ENCODE measurements at places on chromosomes 3 and 15.

- no peak for DNase-seq
Observed at GRCh38 chr3:94210256-94210655, 147.4 kb downstream of the NSUN3 start.

GRCh38 chr15:81166636-81167305, 29.9 kb upstream of the IL16 start:
- no peak for DNase-seq

DNA sequence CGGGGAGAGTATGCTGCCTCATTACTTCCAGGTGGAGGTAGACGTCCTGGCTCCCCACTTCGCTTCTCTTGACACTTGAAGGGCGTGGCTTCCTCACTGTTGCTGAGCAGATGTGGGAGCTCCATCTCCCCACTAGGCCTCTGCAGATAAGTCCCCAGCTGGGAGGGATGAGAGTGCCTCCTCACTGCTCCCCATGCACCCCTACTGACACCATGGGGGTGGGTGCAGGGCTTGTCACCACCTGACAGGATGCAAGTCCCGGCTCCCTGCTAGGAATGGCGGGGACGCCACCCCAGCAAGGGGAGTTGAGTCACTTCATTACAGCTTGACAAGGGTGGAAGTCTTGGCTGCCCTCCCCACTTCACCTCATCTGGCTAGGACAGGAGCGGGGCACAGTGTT, 36.8 kb upstream of the ATG7 start:
- no peak for DNase-seq

DNA sequence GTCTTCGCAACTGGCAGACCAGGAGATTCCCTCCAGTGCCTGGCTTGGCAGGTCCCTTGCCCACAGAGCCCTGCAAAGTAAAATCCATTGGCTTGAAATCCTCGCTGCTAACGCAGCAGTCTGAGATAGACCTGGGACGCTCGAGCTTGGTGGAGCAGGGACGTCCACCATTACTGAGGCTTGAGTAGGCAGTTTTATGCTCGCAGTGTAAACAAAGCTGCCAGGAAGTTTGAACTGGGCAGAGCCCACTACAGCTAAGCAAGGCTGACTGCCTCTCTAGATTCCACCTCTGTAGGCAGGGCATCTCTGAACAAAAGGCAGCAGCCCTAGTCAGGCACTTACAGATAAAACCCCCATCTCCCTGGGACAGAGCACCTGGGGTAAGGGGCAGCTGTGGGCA, 205.0 kb upstream of the MME start:
- no peak for DNase-seq

- DNase-seq, result no peak
Observed at GRCh38 chr15:58552505-58553364, 120.9 kb downstream of the LIPC start.

DNA sequence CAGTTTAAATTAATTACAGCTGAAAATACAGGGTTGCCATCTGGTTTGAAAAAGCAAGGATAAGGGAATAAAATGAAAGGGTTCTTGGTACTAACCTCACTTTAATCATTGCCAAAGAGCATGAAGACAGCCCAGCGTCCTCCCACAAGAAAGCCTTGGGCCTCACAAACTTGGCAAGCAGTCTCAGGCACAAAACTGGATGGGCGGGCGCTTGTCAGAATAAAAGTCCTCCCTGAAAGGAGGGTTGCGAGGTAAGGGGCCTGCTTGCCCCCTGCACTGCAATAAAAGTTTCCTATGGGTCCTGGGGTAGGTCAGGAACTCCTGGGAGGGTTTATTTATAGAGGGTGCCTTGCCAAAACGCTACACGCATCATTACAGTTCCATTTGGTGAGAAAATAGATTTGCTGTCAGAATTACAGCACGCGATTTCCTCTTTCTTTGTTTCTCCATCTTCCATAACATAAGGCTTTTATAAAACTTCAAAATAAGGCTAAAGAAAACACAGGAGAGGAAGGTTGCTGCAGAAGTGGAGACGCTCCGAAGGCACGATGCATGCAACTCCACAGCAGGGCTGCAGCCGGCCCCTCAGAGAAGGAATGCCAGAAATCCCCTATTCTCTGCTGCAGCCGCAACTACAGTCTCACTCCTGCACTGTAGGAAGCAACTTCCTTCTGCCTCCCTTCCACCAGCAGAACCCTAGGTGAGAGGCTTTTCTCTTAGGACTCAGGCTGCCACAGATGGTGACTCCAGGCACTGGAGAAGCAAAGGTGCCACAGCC, 61.3 kb downstream of the VGLL4 start:
- DNase-seq, result no peak

DNA sequence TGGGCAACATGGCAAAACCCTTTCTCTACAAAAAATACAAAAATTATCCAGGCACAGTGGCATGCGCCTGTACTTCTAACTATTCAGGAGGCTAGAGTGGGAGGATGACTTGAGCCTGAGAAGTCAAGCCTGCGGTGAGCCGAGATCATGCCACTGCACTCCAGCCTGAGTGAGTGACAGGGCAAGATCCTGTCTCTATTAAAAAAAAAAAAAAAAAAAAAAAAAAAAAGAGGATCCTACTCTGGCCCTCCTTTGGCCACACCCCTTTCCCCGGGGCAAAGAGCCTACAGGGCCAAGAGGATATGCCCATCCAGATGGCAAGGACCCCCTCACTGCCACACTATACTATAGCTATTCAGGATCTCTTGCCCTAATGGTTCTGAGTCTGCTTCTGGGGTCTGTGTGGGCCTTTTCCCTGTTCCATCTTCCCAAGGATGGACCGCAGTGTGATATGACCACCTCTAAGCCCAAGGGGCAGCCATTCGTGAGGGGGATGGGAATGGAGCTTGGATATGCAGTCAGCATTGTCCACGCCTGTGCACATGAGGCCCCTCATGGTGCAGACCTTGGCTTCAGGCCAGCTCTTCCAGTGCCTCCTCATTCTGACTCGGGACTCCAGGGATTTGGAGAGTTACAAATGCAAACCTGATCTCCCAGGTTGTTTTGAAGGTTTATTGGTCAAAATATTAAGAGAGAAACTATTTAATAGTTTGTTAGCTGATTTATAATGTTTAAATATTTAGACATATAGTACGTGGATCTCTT, 7.3 kb downstream of the TYRO3 start:
- no peak for DNase-seq

DNA sequence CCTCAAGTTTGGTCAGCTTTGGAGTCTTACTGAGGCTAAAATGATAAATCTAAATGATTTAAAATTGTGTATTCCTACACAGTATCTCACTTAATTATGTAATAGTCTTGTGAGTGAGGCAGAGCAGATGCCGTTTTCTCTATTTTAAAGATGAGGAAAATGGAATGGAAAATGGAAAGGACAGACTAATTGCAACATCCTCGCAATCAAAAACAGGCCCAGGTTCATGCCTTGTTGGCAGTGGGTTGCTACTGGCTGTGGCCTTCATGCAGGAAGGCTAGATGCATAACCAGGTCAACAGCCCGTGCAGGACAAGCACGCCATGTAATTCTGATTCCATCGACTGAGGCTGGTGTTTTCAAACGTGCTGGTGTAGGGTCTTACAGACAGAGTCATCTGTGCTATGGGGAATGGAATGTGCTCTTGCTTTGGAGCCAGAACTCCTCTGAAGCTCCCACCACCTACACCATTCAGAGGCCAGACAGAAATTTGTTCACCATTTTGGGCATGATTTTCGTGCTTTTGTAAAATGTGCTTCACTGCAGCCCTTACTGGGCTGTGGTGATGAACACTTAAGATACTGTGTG, 37.9 kb downstream of the MLH1 start:
- DNase-seq, result no peak

- DNase-seq, result no peak
Observed at GRCh38 chr15:61206767-61207166, 22.3 kb downstream of the RORA start.

DNA sequence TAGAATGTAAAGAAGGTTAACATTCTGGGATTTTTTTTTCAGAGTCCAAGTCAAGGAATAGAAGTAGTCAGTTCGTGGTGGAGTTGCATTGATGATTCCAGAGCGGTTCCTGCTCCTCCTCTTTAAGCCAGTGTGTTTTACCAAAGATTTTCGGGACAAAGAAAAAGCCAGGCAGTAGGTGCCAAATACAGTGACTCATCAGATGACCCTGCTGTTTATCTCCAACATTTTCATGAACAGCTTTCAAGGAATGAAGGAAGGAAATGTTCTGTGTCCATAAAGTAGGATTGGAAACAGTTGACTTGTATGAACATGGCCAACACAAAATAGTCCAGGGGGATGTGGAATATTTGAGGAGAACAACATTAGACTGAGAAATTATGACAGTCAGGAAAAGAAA, 142.4 kb upstream of the TMC3 start:
- DNase-seq, result no peak

DNA sequence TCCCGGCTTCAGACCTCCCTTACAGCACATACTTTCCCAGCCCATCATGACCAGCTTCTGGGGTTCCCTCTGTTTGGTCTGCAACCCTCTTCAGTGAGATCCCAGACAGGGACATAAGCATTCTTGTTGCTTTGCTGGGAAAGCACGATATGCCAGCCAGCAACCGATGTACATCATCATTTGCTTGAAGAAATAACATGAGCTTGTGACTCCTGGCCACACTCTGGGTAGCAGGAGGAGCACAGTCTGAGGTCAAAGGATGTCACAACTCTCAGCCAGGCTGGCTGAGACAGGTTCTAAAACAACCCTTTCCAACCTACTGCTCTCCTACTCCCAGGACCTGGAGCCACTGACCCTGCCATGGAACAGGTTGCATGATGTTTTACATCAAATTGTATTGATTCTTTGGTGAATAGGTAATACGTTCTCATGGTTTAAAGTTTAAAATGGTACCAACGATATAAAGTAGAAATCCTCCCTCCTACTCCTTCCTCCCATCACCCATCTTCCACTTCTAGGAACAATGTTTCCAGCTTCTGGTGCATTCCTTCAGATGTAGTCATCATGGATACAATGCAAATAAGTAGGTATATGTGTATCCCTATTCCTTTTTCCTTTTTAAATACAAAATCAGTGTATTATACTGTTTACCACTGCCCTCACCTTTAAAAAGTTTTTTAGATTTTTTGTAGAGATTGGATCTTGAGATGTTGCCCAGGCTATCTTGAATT, 190.3 kb downstream of the OPA1 start:
- no peak for DNase-seq

DNA sequence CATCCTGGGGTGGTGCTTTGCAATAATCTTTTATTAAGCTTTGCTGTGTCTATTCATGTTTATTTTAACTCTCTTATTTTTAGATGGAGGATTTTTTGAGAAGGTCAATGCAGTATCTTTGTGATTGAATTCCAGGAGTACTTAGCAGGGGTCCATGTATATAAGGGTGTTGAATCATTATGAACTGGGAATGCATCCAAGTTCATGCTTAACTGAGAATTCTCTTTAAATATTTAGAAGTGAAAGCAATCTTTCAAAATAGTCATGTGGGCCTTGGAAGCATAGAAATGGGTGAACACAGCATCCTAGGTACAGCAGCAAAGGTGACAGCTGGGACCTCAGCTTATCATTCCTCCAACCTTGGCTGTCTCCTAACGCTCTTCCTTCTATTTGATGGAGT, 27.3 kb downstream of the SPTSSB start:
- no peak for DNase-seq

DNA sequence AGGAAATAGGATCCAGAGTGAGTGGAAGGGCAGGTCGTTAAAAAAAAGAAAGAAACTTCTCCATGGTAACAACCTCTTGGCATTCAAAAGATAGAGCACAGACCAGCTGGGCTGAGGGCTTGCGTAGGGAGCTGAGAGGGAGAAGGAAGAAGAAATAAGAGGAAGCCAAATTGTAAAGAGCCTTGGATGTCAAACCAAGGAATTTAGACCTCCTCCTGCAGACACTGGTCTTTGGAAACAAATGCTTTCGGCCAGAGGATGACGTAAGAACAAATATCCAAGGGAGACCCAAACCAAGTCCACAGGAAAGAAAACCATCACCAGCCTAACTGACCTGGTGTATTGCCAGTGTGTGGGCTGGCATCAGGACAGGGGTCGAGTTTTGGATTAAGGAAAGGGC, 155.2 kb downstream of the UACA start:
- no peak for DNase-seq

- DNase-seq, result no peak
Observed at GRCh38 chr15:77851691-77852090, 219.0 kb upstream of the LINGO1 start.

GRCh38 chr3:1172644-1173043, 79.8 kb downstream of the CNTN6 start:
- no peak for DNase-seq

- no peak for DNase-seq
Observed at GRCh38 chr15:101329309-101329863, 34.3 kb upstream of the SNRPA1 start.

DNA sequence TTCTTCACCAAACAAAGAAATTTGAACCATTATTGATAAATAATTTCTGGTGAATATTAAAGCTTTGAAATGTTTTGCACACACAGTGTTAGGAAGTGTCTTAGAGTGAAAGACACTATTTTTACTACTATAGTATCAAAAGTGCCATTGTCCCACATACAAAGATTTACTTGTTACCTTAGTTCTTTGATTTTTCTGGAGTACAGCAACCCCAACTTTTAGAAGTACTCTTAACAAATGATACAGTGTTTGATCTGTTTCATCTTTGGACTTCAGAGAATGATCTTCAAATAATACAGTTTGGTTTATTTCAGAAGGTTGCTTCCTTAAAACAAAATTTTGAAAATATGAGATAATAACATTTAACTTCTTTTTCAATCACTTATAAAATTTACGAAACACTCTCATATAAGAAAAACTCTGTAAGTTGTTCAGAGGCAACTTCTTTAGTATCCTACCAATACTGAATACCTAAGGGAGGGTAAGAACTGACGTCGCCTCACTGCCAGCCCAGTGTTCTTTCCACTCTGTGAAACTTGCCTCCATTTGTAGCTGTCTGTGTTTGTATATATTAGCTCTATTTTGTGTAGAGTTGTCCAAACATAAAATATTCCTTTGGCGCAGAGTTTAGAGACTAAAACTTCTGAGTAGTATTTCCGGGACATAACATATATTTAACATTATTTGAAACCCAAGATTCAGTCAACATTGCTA, 464.2 kb downstream of the LPP start:
- DNase-seq, result no peak

DNA sequence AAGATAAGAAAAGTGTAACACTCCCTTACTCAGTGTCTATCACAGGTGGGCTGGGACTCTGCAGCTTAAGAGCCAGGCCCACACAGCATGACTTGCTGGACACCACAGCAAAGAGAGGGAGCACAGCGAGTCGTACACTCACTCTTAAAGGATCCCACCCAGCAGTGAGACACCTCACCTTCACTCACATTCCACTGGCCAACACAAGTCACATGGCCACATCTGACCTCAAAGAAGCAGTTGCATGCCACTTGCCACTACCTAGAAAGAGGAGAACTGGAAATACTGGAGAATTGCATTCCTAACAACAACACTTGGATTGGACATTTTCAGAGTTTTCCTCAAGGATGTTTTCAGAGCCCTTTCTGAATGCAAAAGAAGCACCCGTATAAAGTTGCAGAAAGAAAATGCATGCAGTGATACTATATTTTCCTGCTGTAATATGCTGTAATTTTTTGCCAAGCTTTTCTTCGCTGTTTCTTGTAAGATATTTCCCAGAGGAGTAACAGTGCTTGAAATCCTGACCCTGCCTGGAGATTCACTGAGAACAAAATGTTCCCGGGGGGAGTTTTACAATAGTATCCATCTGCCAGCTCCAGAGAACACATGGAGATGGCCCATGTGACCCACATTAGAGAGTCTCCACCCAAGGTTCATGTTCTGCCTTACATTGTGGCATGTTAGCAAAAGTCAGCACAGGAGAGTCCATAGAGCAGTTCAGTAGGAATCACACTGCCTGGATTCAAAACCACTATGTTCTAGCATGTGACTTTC, 42.2 kb downstream of the TRIM42 start:
- no peak for DNase-seq

- no peak for DNase-seq
Observed at GRCh38 chr3:97360804-97361203, 403.8 kb upstream of the ARL6 start.

- no peak for DNase-seq
Observed at GRCh38 chr15:56948764-56949101, 30.3 kb downstream of the TCF12 start.
